NCI-H2081 treated with DMSO at 0.1 percent for 48 hours (cell line): ENCODE measurements at places on chromosomes 11 and 22.

- DNase-seq, result no peak
Measured at GRCh38 chr11:71138737-71139425, 113.5 kb downstream of the SHANK2 start.

GRCh38 chr11:15969701-15970329 is 386.5 kb downstream of the SOX6 start:
- no peak for DNase-seq

DNA sequence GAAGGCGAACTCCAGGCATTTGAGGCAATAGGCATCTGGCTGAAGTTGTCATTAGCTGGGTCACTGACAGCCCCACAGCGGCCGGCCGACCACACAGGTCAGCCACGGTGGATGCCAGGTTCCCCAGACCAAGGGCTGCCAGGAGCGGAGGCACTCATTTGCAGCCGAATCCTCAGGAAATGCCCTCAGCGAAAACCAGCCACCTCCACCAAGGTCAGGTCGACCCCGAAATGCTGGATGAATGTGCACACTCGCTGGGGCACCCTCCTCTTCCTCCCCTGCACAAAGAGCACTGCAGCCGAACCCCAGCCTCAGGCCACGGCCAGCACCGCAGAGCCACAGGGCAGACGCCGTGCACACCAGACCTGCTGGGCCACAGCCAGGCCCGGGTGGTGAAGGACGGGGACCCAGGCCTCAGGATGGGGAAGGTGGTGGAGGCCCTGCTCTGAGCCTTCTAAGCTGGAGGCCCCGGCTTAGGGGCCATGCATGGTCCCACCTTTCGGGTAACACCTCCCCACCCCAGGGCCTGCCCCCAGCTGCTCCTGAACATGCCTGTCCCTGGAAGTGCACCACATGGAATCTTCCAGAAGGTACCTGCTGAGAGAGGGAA is 206.0 kb downstream of the BRD1 start:
- no peak for DNase-seq

DNA sequence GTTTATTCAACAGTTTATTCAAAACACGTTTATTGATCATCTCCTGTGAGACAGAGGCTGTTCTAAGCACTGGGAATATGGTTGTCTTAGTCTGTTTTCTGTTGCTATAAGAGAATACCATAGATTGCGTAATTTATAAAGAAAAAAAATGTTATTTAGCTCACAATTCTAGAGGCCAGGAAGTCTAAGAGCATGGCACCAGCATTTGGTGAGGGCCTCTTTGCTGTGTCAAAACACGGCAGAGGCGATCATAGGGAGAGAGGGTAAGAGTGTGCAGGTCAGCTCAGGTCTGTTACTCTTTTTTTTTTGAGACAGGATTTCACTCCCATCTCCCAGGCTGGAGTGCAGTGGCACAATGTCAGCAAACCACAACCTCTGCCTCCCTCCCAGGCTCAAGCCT is 5.2 kb upstream of the IL17RA start:
- no peak for DNase-seq

GRCh38 chr22:41660416-41660815 is 28.3 kb downstream of the SNU13 start:
- no peak for DNase-seq

DNA sequence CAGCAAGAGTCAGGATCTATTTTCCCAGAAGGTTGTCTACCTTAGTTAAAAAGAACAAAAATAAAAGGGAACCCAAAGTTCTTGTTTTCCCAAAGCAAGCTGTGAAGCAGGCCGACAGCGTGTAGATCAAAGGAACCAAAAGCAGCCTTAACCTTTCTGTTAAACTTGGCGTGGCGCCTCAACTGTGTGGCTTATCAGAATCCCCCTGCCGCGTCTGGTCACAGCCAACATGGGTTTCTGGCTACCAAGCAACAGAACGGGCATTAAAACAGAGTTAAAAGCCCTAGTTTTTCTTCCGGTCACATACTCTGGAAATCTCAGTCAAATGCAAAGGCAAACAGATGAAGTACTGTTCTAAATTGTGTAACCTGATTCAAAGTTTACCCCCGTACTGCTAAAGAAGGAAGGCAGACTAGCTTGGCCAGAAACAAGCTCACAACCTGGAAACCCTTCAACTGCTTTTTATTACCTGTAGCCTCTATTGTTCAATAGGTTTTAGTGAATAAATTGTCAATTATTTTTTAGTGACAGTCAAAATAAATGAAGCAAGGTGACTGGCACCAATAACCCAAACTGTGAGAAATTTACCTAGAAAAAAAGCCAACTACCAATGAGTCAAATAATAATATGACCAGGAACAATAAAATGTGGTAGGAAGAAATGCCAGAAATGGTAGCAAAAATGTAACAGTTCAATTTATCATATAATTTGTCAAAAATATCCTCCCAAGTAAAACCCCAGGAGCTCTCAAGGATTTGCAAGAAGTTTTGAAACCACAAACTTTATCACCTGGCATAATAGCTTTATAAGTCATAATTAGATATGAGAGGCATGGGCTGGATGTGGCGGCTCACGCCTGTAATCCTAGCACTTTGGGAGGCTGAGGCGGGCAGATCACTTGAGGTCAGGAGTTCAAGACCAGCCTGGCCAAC is 21.4 kb downstream of the CHKA start:
- peak; percentile 38 for DNase-seq

- DNase-seq, result no peak
Measured at GRCh38 chr11:35169754-35170153, 30.8 kb downstream of the CD44 start.

DNA sequence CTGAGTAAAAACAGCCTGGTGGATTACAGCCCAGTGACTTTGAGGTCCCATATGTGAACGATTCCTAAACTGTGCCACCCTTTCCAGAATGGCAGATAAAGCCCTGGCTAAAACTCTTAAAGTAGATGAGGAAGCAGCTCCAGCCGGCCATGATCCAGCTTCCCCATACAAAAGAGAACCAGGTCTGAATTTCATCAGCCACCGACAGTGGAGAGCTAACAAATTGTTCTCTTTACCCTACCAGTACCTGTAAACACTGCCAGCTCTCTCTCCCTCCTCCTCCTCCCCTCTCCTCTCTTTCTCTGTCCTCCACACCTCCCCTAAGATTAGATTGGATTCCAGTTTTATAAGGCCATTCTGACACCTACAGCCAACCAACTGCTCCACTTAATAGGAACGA is 176.9 kb downstream of the DSCAML1 start:
- DNase-seq, result no peak

DNA sequence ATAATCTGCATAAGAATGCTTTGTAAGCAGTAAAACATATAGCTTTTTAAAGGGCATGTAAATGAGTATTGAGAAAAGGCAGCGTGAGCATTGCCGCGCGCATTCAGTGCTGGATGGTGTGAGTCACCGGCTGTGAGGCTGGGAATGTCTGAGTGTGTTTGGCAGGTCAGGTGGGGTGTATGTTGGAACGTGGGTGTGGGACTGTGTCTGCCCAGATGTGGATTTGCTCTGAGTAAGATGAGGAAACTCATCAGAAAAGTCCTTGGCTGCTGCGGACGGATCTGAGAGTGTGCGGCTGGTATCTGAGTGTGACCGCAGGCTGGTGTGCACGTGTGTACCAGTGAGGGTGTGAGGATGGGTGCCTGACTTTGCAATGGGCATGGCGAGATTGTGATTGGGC is 66.2 kb upstream of the NECTIN1 start:
- DNase-seq, result no peak

DNA sequence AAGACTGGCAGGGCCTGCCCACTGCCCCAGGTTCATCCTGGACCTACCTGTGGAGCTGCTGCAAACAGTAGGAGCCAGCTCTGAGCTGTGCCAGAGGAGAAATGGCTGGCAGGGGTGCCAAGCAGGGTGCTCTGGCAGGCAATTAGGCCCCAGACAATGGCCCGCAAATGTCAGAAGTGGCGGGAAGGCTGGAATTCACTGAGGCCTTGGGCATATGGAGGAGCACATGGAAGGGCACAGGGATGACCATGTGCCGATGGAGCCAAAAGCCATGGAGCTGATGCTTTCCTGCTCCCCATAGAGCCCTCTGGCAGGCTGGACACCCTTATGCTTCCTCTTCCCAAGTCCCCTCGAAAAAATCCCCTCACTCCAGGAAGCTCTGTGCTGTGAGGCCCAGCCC is 62.0 kb downstream of the BUD13 start:
- no peak for DNase-seq

GRCh38 chr11:125072218-125072960 is 9.3 kb downstream of the SLC37A2 start:
- DNase-seq, result no peak

GRCh38 chr11:10208131-10208575 is 85.9 kb downstream of the SBF2 start:
- peak; percentile 24 for DNase-seq

DNA sequence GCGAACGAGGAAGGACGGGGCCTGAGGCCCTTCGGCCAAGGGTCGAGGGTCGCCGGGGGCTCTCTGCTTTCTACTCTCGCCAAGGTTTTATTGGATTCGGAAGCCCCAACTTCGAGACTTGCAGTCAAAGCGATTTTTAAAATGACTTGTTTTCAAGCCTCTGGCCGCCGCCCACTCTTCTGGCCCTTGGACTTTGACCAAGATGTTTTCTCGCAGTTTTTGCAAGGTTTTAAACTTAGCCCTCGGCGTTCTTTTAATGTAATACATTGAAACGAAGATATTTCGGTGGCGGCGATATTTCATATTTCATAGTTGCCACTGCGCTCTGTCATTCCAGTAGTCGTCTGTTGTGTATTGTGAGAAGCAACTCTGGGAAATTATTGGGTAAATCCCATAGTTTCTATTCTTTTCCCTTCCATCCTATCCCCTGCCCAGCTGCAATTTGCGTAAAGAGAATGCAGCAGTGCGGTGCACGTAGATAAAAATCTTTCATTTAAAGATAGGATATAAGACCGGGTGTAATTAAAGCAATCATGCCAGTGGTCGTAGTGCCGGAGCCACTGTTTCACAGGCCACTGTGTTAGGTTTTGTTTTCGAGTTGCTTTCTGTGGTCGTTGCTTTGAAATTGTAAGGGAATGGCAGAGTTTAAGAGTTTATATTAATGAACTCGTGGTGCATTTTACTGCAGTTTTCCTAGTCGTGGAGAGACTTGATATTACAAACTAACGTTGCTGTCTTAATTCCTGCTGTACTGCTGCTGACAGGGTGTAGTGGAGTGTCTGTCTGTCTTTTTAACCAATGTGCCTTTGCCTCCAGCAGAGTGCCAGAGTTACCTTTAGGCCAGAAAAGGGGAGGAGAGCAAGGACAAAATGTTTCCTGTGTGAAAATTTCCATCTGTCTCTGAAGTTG is 702 bp downstream of the BIRC2 start:
- DNase-seq, result no peak

DNA sequence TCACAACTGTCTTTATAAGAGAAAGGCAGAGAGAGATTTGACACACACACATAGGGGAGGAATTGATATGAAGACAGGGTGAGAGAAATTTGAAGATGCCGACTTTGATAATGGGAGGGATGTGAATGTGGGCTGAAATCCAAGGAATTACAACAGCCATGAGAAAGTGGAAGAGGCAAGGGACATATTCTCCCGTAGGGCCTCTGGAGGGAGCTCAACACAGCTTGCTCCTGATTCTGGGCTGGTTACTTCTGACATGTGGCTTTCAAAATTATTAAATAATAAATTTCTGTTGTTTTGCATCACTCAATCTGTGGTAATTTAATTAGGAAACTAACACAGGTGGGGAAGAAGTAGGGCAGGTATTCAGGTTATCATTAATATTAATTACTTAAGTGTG is 282.9 kb downstream of the LUZP2 start:
- DNase-seq, result no peak
